NCI-H226 (cell line): ENCODE measurements at places on chromosomes 3 and 15.

- DNase-seq = no peak
Measured at GRCh38 chr15:69456208-69457166, 3.9 kb downstream of the RPLP1 start.

DNA sequence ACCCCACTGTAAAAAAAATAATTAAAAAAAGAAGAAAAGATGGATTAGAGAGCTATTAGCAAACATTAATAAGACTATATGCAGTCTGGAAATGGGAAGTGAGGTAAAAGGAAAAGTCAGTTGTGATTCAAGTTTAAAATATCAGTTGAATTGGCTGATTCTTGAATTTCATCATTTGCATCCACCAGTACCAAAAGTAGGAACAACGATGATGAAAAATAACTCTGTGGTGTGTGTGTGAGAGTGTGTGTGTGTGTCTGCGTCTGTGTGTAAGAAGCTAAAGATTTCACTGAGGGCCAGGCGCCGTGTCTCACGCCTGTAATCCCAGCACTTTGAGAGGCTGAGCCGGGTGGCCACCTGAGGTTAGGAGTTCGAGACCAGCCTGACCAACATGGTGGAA lies 56.0 kb upstream of the SLC4A7 start:
- DNase-seq = no peak

- no peak for DNase-seq
Measured at GRCh38 chr15:29451201-29451781, 181.7 kb upstream of the NSMCE3 start.

GRCh38 chr3:142272200-142272891 lies 47.0 kb upstream of the GK5 start:
- peak; percentile 27 for DNase-seq

DNA sequence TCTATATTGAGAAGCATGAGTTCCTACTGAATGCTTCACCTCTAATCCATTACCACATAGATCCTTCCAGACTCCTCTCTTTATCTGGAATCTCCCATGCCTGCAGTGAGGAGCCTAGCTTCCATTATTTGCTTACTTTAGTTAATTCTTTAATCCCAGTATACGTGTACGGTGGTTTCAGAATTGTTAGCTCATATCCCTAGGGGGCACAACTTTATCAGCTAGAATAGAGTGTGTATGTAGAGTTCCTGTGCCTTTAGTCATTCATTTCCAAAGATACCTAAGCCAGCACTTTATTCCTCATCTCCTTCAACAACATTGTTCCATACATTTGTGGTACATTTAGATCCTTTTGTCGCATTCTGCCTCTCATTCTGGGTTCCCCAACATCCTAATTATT lies 226.0 kb downstream of the TJP1 start:
- peak; percentile 87 for DNase-seq

DNA sequence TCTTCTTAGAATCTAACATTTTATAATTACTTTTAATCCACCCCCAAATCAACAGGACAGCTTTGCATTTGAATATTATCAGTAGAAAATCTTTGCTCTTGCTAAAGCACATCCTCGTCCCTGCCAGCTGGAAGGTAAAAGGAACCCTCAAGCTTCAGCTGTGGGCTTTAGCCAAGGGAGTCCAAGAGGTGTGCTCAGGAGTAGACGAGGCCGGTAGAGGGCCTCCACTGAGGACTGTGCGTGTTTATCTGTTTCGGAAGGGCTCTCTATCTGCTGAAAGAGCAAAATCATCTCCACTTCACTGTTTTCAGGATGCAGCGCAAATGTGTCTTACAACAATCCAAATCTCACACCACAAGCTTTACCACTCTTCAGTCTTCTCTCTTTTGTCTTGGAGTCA lies 257.4 kb upstream of the IL12A start:
- DNase-seq = no peak

DNA sequence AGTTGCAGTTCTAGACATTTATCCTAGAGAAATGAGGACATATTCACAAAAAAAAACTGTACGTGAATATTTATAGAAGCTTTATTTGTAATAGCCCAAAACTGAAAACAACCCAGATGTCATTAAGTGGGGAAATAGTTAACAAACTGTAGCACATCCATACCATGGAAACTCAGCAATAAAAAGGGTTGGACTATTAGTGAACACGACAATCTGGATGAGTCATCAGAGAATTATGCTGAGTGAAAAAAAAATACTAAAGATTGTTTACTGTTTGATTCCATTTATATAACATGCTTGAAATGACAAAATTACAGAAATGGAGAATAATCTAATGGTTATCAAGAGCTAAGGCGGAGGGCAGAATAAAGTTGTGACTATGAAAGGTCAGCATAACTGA lies 59.5 kb downstream of the CPA3 start:
- DNase-seq = peak; percentile 34

GRCh38 chr3:196179380-196180308 lies 31.6 kb downstream of the ZDHHC19 start:
- peak; percentile 41 for DNase-seq

DNA sequence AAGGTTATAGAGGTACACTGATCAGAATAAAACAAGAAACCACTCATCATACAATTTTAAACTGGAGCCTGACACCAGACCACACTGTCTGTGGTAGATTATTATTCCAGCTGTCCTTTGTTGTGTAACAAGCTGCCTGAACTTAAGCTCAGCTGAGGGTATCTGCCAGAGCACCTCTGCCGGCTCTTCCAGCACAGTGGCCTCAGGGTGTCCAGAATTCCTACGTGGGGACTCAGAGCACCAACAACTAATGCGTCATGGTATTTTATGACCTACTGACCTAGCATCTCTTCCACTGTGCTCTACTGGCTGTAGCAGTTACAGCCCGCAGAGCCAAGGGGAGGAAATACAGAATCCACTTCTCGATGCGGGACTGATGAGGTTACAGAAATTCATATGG lies 15.6 kb upstream of the RAF1 start:
- peak; percentile 58 for DNase-seq
